ENCODE measurements at places on chromosomes 7 and 10. TPM values are rescaled to one million over a fixed set of nuclear protein-coding genes. Genes with fewer than 3 reads are reported as not detected.

DNA sequence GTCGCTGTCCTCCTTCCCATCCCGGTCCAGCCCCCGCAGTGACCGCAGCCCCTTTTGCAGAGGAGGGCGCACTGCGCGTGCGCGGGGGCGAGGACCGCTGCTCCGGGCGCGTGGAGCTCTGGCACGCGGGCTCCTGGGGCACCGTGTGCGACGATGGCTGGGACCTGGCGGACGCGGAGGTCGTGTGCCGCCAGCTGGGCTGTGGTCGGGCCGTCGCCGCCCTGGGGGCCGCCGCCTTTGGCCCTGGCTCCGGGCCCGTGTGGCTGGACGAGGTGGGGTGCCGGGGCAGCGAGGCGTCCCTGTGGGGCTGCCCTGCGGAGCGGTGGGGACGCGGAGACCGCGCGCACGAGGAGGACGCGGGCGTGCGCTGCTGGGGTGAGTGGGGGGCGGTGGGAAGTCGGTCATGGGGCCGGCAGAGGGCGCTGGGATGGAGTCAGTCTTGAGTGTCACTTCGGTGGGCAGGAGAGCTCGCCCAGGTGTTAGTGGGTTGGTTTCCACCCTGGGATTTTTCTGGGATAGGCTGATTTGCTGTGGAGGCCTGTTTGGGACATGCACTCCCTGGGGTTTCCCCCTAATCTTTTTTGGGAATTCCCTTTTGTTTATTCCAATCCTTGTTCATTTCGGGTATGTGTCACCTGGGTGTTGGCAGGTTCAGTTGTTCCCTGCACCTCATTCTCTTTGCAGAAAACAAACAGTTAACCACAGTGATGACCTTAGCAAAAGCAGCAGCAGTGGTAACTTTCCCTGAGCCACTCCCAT is 11.6 kb downstream of the SCART1 start:
- no peak for DNase-seq

GRCh38 chr7:26858735-26859134 is 5.7 kb downstream of the SKAP2 start:
- no peak for DNase-seq

The GNAT3 gene
- not detected for total RNA-seq

DNA sequence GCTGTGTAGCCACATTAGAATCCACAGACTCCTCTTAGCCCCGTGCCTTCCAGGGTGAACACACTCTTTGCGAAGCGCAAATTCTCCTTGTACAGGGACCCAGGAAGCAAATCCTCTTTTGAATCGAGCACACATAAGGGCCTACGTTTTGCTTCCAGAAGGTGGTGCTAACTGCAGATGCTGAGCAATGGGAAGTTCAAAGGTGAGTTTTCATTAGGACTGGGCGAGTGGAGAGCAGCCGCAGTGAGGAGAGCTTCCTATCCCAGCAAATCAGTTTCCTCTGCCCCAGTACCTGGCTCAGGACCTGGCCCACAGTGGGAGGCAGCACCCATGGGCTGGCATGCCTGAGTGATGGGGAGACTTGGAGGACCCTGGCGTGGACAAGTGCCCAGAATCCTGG is 23.5 kb upstream of the GPR26 start:
- no peak for DNase-seq

DNA sequence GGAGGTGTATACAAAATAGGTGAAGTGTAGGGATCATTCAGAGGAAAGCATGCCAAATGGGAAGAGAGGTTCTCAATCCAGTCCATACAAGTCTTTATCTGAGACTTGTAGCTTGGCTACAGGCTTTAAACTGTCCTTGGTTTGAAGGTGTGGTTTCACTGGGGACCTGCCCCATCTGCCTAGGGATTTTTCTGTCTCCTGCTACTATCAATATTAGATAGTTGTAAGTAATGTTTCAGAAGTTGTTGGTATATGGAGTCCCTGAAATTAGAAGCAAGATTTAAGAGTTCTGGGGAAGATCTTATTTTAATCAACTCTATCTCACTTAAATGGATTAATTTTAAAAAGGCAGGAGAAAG is 100.9 kb downstream of the ANKRD7 start:
- DNase-seq: no peak

The FAM25A gene
- total RNA-seq: not detected

DNA sequence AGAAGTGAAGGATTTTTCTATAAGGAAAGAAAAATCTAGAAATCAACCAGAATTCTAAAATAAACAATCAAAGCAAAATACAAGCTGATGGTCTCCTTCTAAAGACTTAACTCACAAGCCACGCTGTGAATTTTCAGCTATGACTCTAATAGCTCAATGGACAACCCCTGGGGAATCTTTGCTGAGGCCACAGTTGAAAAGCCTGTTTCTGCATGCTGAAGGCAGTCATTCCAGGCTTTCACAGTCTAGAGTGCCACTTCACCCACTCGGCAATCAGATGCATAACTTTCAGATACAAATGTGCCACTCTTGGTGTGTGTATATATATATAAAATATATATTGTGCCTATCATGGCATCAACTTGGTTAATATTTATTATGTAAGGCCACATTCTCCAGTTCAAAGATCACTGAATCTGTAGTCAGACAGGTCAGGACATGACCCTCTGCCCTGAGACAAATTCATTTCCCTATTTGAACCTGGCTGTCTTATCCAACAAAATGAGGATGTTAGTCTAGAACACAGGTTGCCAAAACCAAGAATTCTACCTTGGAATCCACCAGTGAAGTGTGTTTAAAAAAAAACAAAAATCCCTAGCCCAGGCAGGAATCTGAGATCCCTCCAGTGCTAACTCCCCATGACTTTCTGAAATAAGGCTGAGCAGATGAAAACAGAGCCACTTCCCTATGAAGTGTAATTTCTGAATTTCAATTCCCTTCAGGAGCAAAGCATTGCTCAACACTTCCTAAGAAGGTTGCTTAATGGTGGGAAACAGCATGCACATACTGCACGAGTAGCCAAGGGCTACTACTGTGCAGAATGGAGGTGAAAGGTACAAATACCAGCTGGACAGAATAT is 9.9 kb downstream of the LIPA start:
- no peak for DNase-seq

DNA sequence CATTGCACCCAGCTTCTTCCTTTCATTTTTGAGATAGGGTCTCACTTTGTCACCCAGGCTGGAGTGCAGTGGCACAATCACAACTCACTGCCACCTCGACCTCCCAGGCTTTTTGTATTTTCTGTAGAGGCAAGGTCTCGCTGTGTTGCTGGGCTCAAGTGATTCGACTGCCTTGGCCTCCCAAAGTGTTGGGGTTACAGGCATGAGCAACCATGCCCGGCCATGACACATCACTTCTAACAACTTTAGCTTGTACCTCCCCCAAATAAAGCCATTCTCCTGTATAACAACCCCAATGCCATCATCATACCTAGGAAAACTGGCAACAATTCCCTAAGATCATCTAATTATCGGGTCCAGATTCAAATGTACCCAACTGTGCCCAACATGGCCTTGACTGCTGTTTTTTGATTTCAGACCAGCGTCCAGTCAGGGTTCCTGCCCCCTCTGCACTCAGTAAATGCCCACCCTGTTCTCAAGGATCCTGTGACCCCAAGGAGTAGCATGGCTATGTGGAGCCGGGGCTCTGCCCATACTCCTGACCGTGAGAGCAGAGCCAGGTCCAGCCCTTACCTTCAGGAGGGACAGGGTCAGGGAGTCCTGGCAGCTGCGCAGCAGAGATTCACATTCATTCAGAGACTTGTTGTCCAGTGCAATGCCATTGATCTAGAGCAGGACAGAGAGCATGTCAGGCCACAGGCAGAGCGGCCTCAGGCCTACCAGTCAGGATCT is 102.6 kb downstream of the DLG5 start:
- DNase-seq: no peak

DNA sequence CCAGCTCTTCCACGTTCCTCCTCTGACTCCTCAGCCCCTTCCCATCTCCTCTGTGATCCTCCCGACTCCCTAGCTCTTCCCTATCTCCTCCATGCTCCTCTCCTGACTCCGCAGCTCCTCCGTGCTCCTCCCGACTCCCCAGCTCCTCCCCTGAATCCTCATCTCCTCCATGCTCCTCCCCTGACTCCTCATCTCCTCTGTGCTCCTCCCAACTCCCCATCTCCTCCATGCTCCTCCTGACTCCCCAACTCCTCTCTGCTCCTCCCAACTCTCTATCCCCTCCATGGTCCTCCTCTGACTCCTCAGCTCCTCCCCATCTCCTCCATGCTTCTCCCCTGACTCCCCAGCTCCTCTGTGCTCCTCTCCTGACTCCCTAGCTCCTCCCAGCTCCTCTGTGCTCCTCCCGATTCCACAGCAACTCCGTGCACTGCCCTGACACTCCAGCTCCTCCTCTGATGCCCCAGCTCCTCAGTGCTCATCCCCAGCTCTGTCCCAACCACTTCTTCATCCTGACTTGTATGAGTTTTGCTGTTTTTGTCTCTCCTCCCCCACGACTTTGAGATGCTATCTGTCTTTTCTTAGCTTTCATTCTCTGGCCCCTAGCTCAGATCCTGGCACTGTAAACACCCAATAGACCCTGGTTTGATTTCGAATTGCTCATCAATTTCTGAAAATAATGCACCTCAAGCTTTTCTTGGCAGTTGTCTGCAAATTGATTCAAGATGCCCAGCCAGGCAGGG is 38.3 kb downstream of the OAT start:
- DNase-seq: no peak

DNA sequence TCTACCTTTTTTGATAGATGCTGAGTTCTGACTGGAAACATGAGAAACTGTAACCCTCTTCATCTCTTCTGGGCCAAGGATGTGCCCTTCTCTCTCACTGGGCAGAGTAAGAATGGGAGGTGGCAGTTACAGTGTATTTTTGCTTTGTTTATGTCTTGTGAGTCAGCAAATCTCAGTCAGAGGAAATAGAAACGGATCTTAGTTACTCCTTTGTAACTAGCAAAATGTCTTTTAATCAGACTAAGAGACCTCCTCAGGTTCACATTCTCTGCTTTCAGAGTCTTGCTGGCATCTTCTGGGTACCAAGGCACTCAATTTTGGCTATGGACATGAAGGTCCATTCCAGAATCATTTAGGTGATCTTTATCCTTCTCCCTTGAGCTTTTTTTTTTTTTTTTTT is 70.9 kb downstream of the HHEX start:
- no peak for DNase-seq

GRCh38 chr10:92844746-92845145 is 3.6 kb upstream of the EXOC6 start:
- no peak for DNase-seq

GRCh38 chr7:90465816-90466215 is 3.6 kb upstream of the PTTG1IP2 start:
- DNase-seq: no peak

DNA sequence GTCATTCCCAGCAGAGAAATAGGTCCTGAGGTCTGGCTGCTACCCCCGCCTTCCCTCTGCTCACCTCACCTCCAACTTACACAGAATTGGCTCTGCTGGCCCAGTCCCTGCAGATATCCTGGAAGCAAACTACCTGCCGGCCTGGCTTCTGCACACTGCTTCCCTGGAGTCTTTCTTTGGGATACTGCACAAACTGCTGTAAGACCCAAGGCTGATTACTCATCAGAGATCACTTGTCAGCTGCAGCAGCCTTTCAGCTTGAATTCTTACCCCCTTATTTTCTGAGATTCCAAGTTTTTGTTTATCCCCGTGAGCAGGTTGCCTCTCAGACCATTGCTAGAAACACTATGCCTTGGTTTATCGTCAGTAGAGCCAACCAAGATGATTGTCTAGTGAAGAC is 426.4 kb downstream of the PHTF2 start:
- no peak for DNase-seq

GRCh38 chr10:130418731-130419130 is 282.5 kb downstream of the GLRX3 start:
- DNase-seq: no peak

- no peak for DNase-seq
Observed at GRCh38 chr7:34904987-34905386, 132.3 kb downstream of the DPY19L1 start.

- DNase-seq: no peak
Observed at GRCh38 chr10:66964946-66965345, 39.1 kb downstream of the LRRTM3 start.

The ELN gene
- 15.4 TPM for total RNA-seq

Measured in psoas muscle (tissue), 8 donors.